ENCODE measurements at places on chromosomes 3 and 15.

GRCh38 chr3:184553385-184553784 is 8.2 kb upstream of the EPHB3 start:
- no peak for DNase-seq

GRCh38 chr3:194906970-194907629 is 221.4 kb downstream of the FAM43A start:
- no peak for DNase-seq

GRCh38 chr3:18890449-18890848 is 257.9 kb upstream of the KCNH8 start:
- DNase-seq: no peak

- DNase-seq: no peak
Observed at GRCh38 chr3:17817545-17817944, 75.1 kb upstream of the TBC1D5 start.

DNA sequence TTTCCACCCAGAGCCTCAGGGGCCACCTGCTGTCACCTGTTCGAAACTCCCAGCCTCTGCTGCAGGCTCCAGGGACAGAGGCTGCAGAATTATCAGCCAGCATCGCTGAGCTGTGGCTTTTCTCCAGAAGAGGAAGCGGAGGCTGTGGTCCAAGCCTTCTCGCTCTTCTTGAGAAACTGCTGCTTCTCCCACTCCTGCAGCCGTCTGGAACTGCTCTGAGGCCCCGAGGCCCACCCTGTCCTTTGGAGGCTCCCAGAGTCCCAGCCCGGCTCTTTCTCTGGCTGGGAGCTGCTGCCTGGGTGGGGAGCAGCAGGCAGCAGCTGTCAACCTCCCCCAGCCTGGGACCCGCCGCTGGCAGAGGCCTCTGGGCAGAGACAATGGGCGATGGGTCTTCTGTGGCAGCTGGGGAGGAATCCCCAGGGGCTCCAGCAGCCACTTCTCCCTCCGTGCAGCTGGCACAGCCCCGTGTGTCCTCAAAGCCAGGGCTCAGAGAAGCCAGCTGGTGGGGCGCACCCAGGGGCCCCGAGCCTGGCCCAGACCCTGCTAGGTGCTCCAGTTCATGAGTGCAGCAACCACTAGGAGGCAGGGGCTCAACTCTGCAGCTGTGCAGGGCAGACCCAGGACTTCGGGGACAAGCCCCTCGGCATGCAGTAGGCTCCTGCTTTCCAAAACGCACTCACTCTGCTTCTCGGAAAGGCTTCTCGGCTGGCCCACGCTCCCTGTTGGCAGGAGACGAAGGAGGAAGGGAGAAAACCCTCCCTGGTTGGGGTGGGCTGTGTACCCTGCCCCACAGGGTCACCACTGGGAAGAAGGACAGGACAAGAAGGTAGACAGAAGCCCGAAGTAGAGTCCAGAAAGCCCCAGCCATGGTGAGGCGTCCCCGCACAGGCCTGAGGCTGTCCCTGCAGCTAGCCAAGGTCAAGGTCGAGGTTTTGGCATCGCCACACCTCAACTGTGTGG is 49.9 kb upstream of the FURIN start:
- peak; percentile 59 for DNase-seq

GRCh38 chr3:186097663-186098451 is 11.0 kb downstream of the ETV5 start:
- no peak for DNase-seq

- DNase-seq: no peak
Observed at GRCh38 chr15:36914960-36915808, 185.2 kb downstream of the MEIS2 start.

DNA sequence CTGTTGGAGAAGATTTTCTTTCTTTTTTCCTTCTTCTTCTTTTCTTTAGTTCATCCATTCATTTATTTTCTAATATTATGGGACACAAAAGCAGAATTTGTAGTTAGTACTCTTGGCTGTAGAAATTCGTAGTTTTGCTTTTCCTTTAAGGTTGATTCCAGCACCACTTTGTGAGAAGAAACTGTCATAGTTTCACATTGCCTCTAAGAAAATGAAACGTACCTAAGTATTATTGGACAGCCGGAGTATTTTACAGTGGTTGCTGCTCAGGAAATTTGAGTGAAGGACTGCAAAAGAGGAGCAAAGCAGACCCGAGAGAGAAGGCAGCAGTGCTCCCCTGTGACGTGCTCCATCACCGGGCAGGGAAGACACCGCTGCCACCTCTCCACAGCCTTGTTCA is 48.1 kb downstream of the PLCL2 start:
- DNase-seq: no peak

- no peak for DNase-seq
Observed at GRCh38 chr15:80199366-80199765, 46.6 kb downstream of the FAH start.

DNA sequence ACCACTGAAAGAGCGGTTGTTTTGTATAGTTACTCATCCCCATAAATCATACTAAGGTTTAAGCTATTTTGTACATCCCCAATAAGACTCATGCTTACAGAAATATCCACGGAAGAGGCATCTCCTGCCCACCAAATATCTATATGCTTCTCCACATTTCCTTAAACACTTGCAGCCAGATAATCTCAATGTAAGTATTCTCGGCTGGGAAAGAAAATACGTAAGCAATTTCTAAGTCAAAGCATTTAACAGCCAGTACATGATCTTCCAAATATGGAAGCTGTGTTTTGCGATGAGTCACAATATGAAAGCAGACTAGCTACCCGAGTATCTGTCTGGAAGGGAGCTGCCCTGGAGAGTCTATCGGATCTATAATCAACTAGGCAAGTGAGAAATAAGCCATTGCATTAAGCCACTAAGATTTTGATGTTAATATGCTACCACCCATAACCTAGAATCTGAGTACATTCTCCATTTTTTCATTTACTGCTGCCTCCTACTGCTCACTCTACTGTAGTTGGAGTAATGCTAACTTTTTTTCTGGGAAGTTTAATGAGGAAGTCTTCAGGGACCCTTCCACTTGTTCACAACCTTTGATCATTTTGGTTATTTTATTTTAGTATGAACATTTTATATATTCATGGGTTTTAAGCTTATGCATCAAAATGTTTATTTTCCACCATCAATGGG is 26.9 kb upstream of the ZMAT3 start:
- DNase-seq: no peak

GRCh38 chr3:47455806-47456452 is 19.8 kb downstream of the SCAP start:
- DNase-seq: no peak

DNA sequence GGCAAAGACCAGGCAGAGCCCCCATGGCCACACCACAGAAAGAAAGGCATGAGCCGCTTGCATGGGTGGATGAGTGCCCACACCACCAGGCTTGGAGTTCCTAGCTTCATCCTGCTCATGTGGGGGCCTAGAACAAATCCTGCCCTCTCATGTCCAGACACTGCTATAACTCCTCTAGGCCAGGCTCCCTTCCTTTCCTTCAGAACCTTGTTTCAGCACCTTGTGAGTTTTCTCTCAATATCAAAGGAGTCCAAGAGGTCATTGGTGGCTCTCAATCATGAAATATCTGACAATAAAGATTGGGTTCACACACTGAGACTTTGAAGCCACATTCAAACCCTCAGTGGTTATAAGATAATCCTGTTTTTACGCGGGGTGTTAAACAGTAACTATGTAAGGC is 12.7 kb downstream of the SLC6A20 start:
- no peak for DNase-seq

- DNase-seq: no peak
Observed at GRCh38 chr3:52882377-52882776, 15.0 kb downstream of the STIMATE start.

- no peak for DNase-seq
Observed at GRCh38 chr3:117964814-117965213, 1069.8 kb downstream of the IGSF11 start.

DNA sequence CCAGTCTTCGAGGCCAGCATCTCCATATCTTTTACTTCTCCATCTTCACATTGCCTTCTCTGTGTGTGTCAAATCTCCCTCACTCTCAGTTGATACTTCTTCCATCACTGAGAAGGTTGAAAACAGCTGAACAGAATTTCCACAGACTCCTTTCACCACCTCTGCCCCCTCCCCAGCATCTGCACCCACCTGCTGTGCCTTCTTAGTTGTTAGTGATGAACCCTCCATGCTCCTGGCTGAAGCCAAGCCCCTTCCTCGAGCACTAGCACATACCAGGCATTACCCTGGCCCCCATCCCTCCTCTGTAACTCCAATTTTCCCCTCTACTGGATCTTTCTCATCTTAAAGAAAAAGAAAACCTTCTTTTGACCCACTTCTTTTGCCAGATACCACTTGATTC is 27.8 kb upstream of the ESYT3 start:
- no peak for DNase-seq

- DNase-seq: no peak
Observed at GRCh38 chr3:127454968-127455367, 135.6 kb downstream of the TPRA1 start.

DNA sequence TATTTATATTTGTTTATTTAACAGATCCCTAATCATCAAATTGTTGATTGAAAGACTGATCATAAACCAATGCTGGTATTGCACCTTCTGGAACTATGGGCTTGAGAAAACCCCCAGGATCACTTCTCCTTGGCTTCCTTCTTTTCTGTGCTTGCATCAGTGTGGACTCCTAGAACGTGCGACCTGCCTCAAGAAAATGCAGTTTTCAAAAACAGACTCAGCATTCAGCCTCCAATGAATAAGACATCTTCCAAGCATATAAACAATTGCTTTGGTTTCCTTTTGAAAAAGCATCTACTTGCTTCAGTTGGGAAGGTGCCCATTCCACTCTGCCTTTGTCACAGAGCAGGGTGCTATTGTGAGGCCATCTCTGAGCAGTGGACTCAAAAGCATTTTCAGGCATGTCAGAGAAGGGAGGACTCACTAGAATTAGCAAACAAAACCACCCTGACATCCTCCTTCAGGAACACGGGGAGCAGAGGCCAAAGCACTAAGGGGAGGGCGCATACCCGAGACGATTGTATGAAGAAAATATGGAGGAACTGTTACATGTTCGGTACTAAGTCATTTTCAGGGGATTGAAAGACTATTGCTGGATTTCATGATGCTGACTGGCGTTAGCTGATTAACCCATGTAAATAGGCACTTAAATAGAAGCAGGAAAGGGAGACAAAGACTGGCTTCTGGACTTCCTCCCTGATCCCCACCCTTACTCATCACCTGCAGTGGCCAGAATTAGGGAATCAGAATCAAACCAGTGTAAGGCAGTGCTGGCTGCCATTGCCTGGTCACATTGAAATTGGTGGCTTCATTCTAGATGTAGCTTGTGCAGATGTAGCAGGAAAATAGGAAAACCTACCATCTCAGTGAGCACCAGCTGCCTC is 14.7 kb downstream of the THBS1 start:
- DNase-seq: no peak

- DNase-seq: no peak
Observed at GRCh38 chr3:84893211-84893610, 65.6 kb upstream of the CADM2 start.

GRCh38 chr3:5304789-5305683 is 117.5 kb downstream of the EDEM1 start:
- DNase-seq: peak; percentile 9

DNA sequence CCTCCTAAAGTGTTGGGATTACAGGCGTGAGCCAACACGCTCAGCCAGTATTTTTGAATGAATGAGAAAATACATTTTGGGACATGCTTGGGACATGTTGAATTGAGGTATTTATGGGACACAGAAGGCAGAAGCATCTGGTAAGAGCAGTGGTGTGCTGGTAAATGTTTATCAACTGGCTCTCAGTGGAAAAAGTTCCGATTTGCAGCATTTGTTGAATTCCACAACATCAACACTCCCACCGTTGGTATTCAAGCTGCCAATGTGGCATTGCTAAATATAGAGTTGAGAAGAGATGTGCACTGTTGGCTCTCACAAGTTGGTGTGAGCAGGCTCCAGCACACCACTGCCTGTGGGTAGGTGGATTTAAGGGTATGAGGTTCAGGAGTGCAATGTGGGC is 35.8 kb upstream of the LRRFIP2 start:
- no peak for DNase-seq

DNA sequence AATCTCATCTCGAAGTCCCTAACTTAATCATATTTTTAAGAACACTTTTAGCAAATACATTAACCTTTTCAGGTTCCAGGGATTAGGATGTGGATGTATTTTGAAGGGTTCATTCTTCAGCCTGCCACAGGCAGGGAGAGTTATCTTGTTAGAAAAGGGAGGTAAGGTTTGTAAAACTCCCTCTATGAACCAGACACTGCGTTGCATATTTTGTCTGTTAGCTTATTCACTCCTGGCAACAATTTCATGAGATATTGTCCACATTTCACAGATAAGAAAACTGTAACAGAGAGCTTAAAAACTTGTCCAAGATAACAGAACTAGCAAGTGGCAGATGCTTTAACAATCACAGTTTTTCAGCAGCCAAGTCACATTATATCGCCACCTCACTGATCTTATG is 155.4 kb downstream of the DIPK2A start:
- no peak for DNase-seq

GRCh38 chr3:82802501-82802900 is 1041.1 kb upstream of the GBE1 start:
- no peak for DNase-seq

- no peak for DNase-seq
Observed at GRCh38 chr3:39271363-39271914, 8.4 kb downstream of the CX3CR1 start.

DNA sequence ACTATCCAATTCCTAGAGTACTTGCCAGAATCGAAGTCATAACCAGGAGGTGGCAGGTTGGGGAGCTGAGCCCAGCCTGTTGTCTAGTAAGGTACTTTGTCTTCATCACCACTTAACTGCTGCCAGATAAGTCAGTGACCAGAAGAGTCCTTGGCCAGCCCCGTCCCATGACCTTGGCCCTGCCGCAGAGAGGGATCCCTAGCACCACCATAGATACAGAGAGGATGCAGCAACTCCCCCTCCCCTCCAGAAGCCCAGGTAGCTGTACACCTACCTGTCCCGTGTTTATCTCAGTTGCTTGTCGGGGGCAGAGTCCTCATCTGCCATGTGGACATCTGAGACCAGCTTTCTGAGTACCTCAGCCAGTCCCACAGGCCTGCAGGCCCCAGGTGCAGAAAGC is 153.6 kb upstream of the TP63 start:
- DNase-seq: no peak

GRCh38 chr3:12449889-12450682 is 34.2 kb upstream of the TSEN2 start:
- DNase-seq: no peak

- DNase-seq: no peak
Observed at GRCh38 chr15:85445361-85445760, 65.0 kb downstream of the AKAP13 start.

DNA sequence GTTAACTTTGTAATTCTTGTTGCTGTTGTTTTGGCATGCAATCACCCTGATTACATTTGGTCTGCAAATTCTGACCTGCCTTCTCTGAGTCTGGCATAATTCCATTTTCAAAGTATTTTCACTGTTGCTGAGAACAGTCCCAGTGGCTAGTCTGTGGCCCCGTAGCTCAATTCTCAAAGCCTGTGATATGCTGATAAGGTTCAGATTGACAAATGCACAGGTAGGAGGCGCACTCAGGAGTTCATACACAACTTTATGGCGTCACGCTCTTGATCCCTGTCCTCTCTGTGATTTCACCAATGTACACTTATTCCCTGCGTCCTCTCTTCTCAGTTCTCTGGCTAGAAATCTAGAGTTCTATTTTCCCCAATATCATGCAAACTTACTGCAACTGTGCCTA is 376.6 kb upstream of the SLCO3A1 start:
- DNase-seq: no peak

GRCh38 chr3:24156466-24156865 is 211.4 kb downstream of the NR1D2 start:
- no peak for DNase-seq

Measured in GM06990 (cell line).